Left renal cortex interstitium (tissue), 4 donors: ENCODE measurements at places on chromosomes 4 and X. TPM values are rescaled to one million over a fixed set of nuclear protein-coding genes. Genes with fewer than 3 reads are reported as not detected.

The SLC26A1 gene
- 6.7 TPM for polyA plus RNA-seq

DNA sequence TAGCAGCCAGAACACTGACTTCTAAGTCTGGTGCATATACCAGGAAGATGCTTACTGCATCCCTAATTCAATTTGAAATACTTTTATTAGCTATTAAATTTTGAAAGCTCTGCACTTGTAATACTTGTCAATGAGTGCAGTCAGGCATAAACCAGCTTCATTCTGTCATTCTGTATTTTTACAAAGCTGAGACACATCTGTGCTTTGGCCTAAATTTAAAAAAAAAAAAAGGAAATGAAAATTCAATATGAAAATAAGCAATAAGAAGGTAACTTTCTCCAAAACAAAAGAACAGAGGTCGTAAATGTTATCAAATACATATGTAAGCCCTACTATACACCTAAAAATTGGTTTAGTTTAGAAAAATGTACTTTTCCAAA lies 7.0 kb downstream of the SMIM14 start:
- no peak for DNase-seq

DNA sequence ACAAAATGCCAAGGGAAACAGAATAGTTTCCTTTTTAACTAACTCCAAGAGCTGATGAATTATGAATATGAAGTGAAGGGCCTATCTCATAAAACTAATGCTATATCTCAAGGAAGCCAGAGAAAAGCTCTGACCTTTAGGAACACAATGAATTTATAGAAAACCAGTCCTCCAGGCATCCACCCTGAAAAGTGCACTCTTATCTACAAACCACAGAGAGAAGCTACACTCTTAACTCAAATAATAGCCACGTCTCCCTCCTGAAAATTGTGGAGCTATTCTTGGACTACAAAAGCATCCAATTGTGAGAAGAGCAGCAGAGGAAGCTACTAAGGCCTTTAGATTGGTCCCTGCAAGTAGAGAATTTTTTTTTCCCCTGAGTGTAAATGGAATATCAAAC lies 253.9 kb downstream of the IL15 start:
- DNase-seq = no peak

DNA sequence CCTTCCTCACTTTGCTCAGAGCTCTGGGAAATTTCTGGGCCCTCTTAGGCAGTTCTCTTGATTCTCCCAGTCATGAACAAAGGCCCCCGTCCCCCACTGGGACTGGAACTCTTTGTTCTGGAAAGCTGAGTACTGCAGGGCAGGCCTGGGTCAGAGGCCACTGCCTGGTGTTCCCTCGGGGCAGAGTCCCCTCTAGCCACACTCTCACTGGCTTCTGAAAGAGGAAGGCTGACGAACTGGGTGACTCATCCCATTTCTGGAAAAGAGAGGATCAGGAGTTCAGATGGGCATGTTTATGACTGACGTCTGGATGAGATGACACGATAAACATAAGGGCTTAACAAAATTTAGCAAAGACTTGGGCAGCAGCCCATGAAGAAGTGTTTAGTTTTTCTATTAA lies 47.7 kb downstream of the DDX3X start:
- no peak for DNase-seq

GRCh38 chr4:81745050-81745449 lies 273.3 kb upstream of the RASGEF1B start:
- DNase-seq = no peak

DNA sequence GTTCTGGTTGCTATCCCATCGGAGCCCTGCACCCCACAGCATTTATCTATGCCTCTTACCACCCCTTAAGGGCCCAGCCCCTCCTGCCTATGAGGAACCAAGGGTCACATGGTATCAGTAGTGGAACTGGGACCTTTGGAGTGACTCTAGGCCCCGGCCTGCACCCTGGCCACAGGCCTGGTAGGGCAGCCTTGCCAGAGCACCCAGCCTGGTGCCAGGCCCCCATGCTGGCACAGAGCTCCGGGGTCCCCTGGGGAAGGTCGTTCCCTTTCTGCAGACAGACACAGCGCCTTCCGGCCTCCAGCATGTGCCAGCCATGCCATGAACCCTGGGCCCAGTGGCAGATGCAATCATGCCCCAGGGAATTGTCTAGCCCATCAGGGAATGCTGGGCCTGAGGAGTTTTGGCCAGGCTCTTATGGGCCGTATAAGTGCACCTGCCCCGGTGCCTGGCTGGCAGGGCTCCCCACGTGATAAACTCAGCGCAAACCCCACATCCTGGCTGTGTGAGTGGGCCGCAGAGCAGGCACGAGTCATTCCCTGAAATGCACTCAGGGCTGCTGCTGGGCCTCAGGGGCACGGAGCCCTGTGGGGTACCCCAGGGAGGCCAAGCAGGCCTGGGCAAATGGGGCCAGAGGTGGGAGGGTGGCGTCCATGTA lies 19.8 kb upstream of the ADD1 start:
- DNase-seq = no peak

GRCh38 chr4:69066945-69067344 lies 29.3 kb upstream of the UGT2B7 start:
- DNase-seq = no peak

- no peak for DNase-seq
Observed at GRCh38 chrX:153061732-153062131, 5.5 kb downstream of the PNMA3 start.

DNA sequence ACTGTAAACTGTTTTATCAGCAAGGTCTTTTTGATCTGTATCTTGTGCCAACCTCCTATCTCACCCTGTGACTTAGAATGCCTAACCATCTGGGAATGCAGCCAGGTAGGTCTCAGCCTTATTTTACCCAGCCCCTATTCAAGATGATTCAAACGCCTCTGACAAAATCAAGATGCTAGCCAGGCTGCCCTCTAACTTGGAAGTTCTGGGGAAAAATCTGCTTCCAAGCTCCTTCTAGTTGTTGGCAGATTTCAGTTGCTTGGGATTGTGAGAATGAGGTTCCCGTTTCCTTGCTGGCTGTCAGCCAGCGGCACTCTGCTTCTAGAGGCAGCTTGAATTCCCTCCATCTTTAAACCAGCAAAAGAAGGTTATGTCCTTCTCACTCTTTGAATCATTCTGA lies 34.7 kb downstream of the LUZP4 start:
- DNase-seq = no peak
